Stimulated activated CD4-positive, alpha-beta T cell treated with anti-CD3 and anti-CD28 coated beads, Interleukin-1b, Interleukin-23, amount 100 ng/mL, for 1 hour (primary cell): ENCODE measurements at places on chromosomes 7 and 10.

GRCh38 chr7:153443032-153443701 is 609.0 kb upstream of the DPP6 start:
- DNase-seq: no peak

GRCh38 chr10:119313644-119314043 is 106.3 kb downstream of the GRK5 start:
- DNase-seq: no peak

DNA sequence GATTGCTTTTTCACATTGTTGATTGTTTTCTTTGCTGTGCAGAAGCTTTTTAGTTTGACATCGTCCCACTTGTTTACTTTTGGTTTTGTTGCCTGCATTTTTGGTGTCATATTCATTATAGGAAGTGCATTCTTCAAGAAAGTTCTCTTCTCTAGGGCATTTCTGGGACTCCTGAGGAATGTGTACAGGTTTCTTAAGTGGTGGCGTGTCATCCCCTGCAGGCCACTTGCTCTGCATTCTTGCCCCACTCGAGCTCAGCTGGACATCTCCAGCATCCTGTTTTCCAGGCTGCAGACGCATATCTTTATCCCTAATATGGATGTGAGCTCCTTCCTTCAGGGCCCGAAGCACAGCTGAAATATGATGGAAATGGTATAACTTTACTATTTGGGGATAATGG is 255.6 kb upstream of the HABP2 start:
- no peak for DNase-seq

- no peak for DNase-seq
Observed at GRCh38 chr7:35508623-35509400, 186.1 kb downstream of the HERPUD2 start.

- no peak for DNase-seq
Observed at GRCh38 chr10:1211844-1212570, 155.8 kb downstream of the WDR37 start.

GRCh38 chr7:140214075-140214684 is 37.4 kb upstream of the KDM7A start:
- DNase-seq: no peak

- DNase-seq: no peak
Observed at GRCh38 chr10:15780353-15781135, 60.8 kb upstream of the ITGA8 start.

DNA sequence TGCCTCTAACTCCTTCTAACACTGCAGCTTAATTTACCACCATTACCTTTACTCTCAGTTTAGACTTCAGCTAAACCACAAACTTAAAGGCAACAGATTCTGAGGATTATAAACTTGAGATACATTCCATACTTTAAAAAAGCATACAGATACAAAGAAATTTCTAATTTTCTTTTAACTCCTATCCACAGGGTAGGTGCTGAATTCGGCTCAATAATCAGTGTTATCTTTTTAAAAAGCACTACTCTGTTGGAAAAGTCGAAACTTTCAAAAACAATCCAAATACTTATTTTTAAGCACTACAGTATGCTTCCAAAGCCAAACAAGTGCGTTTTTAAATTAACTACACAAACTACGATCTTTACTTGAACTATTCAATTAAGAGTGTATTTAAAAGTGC is 1.0 kb downstream of the SMNDC1 start:
- no peak for DNase-seq

DNA sequence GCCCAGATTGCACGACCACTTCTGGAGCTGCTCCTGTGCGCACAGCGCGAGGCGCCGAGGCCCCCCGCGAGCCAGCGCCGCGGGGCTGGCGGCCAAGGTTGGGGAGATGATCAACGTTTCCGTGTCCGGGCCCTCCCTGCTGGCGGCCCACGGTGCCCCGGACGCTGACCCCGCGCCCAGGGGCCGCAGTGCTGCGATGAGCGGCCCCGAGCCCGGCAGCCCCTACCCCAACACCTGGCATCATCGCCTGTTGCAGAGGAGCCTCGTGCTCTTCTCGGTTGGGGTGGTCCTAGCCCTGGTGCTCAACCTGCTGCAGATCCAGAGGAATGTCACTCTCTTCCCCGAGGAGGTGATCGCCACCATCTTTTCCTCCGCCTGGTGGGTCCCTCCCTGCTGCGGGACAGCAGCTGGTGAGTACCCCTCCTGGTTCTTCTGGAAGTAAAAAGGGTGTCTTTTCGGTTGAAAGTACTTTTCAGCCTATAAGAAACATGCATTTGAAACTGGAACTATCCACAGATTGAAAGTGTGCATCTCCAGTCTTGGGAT is 683 bp downstream of the INSIG1 start:
- DNase-seq: no peak

GRCh38 chr10:129416956-129417765 is 49.9 kb upstream of the MGMT start:
- DNase-seq: no peak

DNA sequence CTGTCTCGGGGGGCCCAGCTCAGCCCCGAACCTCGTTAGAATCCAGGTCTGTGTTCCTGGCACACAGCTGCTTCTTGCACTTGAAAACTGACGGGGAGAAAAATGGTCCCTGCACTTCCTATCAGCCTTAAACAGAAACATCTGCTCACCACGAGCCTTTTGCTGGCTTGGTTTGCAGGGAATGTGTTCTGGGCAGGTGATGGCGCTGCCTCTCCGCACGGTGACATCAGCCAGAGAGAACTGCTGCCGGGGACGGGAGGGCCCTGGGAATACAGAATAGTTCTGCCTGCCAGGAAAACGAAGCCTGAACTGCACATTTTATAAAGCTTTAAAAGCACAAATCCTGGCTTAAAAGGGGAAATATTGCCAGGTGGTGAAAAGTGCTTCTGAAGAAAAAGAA is 622.5 kb downstream of the TYW1 start:
- DNase-seq: no peak

GRCh38 chr7:149071641-149072437 is 18.7 kb downstream of the ZNF786 start:
- no peak for DNase-seq
